ENCODE measurements at places on chromosomes 12 and 14.

DNA sequence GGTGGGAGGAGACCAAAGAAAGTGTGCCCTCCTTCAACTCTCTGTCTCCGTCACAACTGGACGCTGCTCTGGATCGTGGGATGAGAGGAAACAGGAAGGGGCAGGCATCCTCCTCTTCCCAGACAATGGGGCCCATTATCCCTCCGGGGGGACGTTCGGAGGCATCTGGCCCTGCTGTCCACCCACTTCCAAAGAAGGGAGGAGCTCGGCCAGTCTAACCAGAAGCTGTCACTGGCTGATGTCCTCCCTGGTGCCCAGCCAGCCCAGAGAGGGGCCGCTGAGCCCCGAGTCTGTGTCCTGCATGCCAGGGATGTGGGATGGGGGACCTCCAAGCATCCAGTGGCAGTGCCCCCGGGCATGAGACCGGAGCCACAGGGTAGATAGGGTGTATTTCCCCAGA lies 39.8 kb upstream of the MEG3 start:
- H3K27me3 ChIP-seq = no peaks in the 10 kb centered on the region
- H3K4me3 ChIP-seq = no peak overlapping the region
- DNase-seq = no peak
- H3K27ac ChIP-seq = no peak overlapping the region
- H3K36me3 ChIP-seq = no peaks in the 10 kb centered on the region

DNA sequence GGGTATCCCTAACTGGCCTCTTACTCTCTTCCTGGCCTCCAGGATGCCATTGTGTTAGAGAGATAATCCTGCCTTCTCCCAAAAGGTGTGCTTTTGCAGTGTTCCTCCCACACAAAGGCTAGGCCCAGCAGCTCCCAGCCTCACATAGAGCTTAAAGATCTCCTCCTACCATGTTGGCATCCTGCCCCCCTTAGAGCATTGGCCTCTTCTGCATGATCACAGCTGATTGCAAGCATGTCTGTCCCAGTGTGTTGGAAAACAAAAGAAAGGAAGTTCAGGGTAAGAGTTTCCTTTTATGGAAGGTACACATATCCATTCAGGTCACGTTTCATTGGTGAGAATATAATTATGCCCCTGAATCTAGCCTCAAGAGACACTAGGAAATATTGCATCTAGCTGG lies 405.4 kb downstream of the TMTC2 start:
- no peak overlapping the region for H3K27ac ChIP-seq
- H3K4me3 ChIP-seq = no peak overlapping the region
- H3K27me3 ChIP-seq = no peaks in the 10 kb centered on the region
- H3K36me3 ChIP-seq = no peaks in the 10 kb centered on the region
- no peaks in the 10 kb centered on the region for H3K4me1 ChIP-seq

DNA sequence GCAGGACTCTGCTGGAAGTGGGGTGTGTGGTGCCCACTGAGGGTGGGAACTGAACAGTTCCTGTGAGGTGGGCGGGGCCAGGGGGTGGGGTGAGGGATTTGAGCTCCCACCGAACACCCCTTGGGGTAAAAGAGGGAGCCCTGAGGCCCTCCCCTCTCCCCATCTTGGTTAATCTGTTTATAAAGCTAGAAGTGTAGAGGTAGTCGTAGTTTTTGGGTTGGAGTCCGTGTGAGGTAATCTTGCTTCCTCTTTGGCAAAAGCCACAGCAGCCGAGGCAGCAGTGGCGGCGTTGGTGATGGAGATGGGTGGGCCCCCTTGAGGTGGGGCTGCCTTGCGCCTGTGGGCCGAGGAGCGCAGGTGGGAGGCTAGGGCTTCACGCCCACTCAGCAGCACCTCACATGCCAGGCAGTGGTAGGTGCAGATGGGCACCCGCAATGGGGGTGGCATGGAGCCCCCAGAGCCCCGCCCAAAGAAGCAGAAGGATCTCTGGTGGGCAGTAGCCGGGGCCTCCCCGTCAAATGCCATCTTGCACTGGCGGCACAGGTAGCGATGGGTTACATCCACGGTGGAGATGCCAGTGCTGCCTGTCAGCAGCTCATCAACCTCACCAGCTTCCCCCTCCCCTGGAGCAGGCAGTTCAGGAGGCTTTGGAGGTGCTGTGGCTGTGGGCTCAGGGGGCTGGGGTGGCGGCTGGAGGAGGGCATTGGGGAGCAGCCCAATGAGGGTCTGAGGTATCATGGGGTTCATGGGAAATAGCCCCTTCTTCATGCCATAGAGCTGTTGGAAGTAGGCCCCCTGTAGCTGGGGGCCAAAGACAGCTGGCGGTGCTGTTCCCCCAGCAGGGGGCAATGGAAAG lies 29.6 kb downstream of the ZFHX2 start:
- H3K4me1 ChIP-seq = peaks cover 13% of the 10 kb centered on the region
- DNase-seq = no peak
- peaks cover 31% of the 10 kb centered on the region for H3K36me3 ChIP-seq

- peaks cover 3% of the 10 kb centered on the region for H3K36me3 ChIP-seq
- DNase-seq = no peak
- peak overlapping the region; percentile 22 for H3K4me3 ChIP-seq
- no peaks in the 10 kb centered on the region for H3K27me3 ChIP-seq
These were observed 3.8 kb downstream of the BICD1 start for GRCh38 chr12:32110417-32110816.

- H3K4me3 ChIP-seq = no peak overlapping the region
- H3K27me3 ChIP-seq = no peaks in the 10 kb centered on the region
- no peak overlapping the region for H3K27ac ChIP-seq
- H3K36me3 ChIP-seq = no peaks in the 10 kb centered on the region
- no peak for DNase-seq
- H3K4me1 ChIP-seq = no peaks in the 10 kb centered on the region
These were observed 17.5 kb upstream of the FLRT2 start for GRCh38 chr14:85512451-85512850.

- no peak overlapping the region for H3K27ac ChIP-seq
- H3K27me3 ChIP-seq = no peaks in the 10 kb centered on the region
These were observed 17.3 kb upstream of the RIMKLB start for GRCh38 chr12:8680533-8680932.

DNA sequence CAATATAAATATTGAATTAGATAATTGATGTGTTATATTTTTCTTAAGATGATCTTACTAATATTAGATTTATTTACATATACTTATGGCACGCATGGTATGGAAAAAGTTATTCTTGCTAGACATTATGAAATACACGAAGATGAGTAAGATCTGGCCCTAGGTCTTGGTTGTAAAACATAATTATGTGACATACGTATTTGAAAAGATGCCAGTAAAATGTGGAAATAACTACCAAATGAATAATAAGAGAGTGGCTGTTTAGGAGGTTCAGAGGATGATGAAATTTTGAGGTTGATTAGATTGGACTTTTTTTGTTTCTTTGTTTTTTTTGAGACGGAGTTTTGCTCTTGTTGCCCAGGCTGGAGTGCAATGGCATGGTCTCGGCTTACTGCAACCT lies 41.3 kb downstream of the FANCM start:
- H3K4me3 ChIP-seq = no peak overlapping the region
- no peak for DNase-seq
- H3K27me3 ChIP-seq = no peaks in the 10 kb centered on the region
- no peaks in the 10 kb centered on the region for H3K36me3 ChIP-seq
- H3K4me1 ChIP-seq = no peaks in the 10 kb centered on the region

DNA sequence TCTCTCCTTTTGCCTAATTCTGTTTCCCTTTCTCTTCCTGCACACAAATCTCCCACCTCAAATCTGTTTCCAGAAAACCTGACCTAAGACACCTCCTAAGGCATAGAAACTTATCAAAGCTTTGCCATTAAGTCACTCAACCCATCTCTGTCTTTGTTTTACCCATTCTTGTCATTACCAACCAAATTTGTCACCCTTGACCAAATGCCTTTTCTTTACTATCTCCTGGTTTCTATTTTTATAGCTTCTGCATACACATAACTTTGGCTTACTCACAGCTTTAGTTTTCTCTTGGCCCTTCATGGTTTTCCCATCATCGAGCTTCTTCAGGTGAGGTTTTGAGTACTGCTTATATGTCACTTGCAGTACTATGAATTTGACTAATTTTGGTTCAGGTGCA lies 184.2 kb downstream of the BCAT1 start:
- H3K4me3 ChIP-seq = no peak overlapping the region
- no peaks in the 10 kb centered on the region for H3K4me1 ChIP-seq
- H3K27me3 ChIP-seq = no peaks in the 10 kb centered on the region
- H3K36me3 ChIP-seq = no peaks in the 10 kb centered on the region
- DNase-seq = no peak
